Mesenchymal stem cell (in vitro differentiated cells and primary cell): ENCODE measurements at places on chromosomes 3 and 15.

GRCh38 chr3:72380193-72380592, 468.1 kb downstream of the SHQ1 start:
- H3K4me3 ChIP-seq: no peak overlapping the region
- no peak overlapping the region for H3K27ac ChIP-seq
- peaks cover 36% of the 10 kb centered on the region for H3K36me3 ChIP-seq
- H3K27me3 ChIP-seq: no peaks in the 10 kb centered on the region

DNA sequence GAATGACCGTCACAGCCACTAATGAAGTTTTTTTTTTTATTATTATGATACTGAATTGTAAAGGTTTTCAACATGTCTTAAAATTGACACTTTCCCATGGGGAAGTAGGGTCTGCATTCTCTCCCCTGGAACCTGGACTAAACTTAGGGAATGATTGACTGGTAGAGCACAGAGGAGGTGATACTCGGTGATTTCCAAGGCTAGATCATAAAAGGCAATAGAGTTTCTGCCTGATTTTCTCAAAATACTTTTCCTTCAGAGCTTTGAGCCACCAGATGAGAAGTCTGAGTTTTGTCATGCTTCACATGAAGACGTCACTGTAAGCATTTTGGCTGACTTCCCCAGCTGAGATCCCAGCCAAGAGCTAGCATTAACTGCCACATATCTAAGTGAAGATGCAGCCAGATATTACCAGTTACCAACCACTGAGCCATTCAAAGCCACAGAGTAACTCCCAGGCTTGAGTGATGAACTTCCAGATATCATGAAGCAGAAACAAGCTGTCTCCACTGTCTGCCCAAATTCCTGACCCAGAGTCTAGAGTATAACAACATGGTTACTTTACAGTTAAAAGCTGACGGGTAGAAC, 105.8 kb downstream of the LSAMP start:
- no peaks in the 10 kb centered on the region for H3K27me3 ChIP-seq
- no peak overlapping the region for H3K4me3 ChIP-seq
- DNase-seq: peak; percentile 48
- H3K36me3 ChIP-seq: no peaks in the 10 kb centered on the region
- no peaks in the 10 kb centered on the region for H3K4me1 ChIP-seq
- no peak overlapping the region for H3K27ac ChIP-seq

GRCh38 chr15:62940755-62941361, 101.7 kb upstream of the TPM1 start:
- H3K27me3 ChIP-seq: no peaks in the 10 kb centered on the region
- H3K4me3 ChIP-seq: no peak overlapping the region
- DNase-seq: peak; percentile 99
- peaks cover 16% of the 10 kb centered on the region for H3K4me1 ChIP-seq
- H3K27ac ChIP-seq: peak overlapping the region; percentile 65

DNA sequence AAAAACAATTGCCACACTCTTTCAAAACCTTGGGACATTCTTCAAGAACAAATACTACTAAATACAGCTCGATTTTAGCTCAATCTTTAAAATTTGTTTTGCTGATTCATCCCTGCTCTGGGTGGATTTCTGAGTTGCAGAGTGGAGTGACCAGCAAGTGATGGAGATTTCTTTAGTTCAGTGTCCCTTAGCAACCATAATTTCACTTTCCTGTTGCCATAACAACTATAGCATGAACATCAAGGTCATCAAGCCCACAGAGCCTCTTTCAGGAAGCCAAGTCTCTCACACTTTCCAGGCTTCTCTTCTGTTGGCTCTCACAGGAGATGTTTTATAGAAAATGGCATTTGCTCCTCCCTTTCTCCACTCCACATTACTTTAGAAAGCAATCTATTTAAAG, 597.2 kb upstream of the ADAMTS9 start:
- no peaks in the 10 kb centered on the region for H3K4me1 ChIP-seq
- H3K36me3 ChIP-seq: no peaks in the 10 kb centered on the region
- H3K4me3 ChIP-seq: no peak overlapping the region
- no peak overlapping the region for H3K27ac ChIP-seq
- peaks cover 18% of the 10 kb centered on the region for H3K27me3 ChIP-seq
- DNase-seq: peak; percentile 56

DNA sequence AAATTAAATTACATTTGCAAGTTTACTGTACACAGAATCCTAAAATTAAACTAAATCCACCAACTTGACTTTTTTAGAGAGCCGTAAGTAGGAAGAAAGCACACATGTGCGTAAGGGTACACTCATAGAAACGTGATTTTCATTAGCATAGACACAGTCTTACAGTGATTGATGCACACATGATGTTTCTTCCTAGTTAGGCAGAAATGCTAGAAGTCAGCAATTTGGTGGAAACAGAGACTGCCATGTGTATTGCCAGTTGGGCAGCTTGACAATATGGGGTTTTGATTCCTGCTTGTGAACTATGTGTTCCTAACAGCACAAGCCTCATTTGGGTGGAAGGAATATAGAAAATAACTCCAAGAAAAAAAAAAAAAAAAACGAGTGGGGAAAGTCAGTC, 878.5 kb downstream of the ROBO1 start:
- H3K36me3 ChIP-seq: no peaks in the 10 kb centered on the region
- H3K27ac ChIP-seq: no peak overlapping the region
- H3K27me3 ChIP-seq: no peaks in the 10 kb centered on the region
- no peak overlapping the region for H3K4me3 ChIP-seq

DNA sequence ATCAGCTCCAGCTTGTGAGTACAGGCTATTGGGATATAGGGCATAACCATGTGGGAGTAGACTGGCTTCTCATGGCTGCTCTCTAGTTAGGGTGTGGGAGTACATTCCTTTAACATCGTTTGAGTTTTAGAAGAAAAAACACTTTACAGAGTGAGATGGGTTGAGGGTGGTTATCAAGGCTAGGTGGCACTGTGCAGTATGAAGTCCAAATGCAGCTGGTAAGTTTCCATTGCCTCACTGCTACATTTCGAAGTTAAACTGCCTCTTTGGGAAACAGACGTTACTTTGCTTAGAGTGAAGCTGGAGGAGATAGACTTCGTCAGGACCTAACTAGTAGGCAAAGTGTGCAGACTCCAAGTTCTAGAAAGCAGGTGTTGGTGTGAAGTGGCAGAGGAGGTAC, 192.4 kb downstream of the SQOR start:
- H3K4me1 ChIP-seq: no peaks in the 10 kb centered on the region
- no peaks in the 10 kb centered on the region for H3K36me3 ChIP-seq
- no peak for DNase-seq
- no peak overlapping the region for H3K4me3 ChIP-seq

DNA sequence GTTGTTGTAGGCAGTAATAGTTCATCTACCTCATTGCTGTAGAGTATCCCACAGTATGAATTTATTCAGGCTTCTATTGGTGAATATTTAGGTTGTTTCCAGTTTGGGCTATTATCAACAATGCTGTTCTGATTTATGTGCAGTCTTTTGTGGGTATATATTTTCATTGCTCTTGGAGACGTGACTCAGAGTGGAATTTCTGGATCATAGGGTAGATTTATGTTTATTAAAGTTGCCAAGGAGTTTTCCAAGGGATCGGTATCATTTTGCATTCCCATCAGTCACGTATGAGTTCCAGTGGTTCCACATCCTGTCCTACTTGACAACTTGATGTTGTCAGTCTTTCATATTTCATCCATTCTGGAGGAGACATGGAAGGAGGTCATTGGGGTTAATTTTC, 8.4 kb upstream of the HRH1 start:
- H3K36me3 ChIP-seq: no peaks in the 10 kb centered on the region
- H3K27ac ChIP-seq: no peak overlapping the region
- DNase-seq: peak; percentile 80
- H3K4me3 ChIP-seq: no peak overlapping the region
- H3K27me3 ChIP-seq: no peaks in the 10 kb centered on the region
- peaks cover 3% of the 10 kb centered on the region for H3K4me1 ChIP-seq

DNA sequence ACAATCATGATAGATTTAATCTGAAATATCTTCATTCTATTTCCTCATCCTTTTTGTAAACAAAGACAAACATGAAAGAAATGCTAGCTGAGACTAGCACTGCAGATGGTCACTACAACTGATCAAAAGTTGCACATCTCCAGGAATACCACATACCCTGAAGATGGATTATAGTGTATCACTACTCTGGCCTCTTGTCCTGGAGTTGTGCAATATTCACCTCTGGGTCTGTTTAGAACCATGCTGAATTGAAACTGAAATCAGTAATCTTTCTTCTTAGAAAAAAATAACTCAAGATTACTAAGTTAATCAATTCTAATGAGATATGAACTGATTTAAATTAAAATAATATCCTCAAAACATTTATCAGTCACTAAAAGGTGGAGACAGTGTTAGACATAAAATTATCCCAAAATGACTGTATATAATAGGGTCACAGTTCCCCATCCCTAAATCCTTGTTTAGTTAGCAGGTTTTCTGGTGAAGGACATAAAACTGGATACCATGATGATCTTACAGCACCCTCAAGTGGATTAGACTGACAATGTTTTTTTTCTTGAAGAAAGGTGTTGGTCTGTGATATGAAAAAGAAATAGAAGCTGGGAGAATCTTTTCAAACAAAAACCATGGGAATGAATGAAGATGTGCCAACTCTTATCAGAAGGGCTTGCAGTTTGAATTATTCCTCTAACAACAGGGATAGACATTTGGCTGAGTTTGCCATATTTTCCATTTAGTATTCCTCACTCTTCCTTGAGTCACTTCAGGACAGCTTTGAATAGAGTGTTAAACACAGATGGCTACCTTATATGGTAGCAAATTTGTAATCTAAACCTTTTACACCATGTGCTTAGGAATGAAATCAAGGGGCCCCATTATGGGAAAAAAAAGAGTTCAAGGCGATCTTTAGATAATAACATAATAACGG, 7.1 kb upstream of the TTC14 start:
- no peak overlapping the region for H3K4me3 ChIP-seq
- H3K27me3 ChIP-seq: no peaks in the 10 kb centered on the region
- no peaks in the 10 kb centered on the region for H3K4me1 ChIP-seq

DNA sequence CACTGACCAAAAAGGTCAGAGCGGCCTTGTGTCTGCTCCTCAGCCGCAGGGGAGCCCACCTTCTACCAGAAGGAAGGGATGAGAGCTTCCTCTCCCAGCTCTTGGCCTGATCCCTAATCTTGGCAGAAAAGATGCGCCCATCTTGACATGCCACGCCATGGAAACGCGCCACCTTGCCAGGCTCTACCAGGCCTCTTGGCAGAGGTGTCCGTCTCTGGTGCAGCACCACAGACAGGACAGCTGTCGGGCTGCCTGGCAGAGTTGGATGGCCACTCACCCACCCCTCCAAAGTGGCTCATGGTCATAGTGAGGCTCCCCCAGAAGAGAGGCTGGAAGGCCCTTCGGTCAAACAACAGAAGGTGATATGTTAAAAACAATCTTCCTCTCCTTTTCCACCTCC, 105.2 kb downstream of the LIPC start:
- no peak overlapping the region for H3K27ac ChIP-seq
- H3K27me3 ChIP-seq: peaks cover 25% of the 10 kb centered on the region
- no peak overlapping the region for H3K4me3 ChIP-seq
- no peak for DNase-seq
- no peaks in the 10 kb centered on the region for H3K36me3 ChIP-seq

GRCh38 chr3:111903067-111903511, 44.0 kb downstream of the PHLDB2 start:
- H3K36me3 ChIP-seq: peaks cover 10% of the 10 kb centered on the region
- peaks cover 7% of the 10 kb centered on the region for H3K4me1 ChIP-seq
- H3K27ac ChIP-seq: peak overlapping the region; percentile 98
- H3K27me3 ChIP-seq: no peaks in the 10 kb centered on the region
- peak; percentile 65 for DNase-seq
